Transverse colon (tissue), 4 donors: ENCODE measurements at places on chromosomes 6 and 20. TPM values are rescaled to one million over a fixed set of nuclear protein-coding genes. Genes with fewer than 3 reads are reported as not detected.

The CDH26 gene
- 1.4 TPM for total RNA-seq

The C20orf144 gene
- total RNA-seq: not detected

The OPN5 gene
- total RNA-seq: not detected

The TRAPPC3L gene
- total RNA-seq: not detected

The KCNK5 gene
- 86.0 TPM for total RNA-seq

The CCN2 gene
- 71.8 TPM for total RNA-seq

The RHAG gene
- total RNA-seq: not detected

The CGA gene
- total RNA-seq: not detected

The JPH2 gene
- 24.3 TPM for total RNA-seq

The MYLK4 gene
- 0.75 TPM for total RNA-seq

The EYS gene
- total RNA-seq: not detected

The IL17A gene
- total RNA-seq: not detected

- no peak for DNase-seq
Observed at GRCh38 chr6:106182455-106182854, 96.3 kb downstream of the PRDM1 start.

DNA sequence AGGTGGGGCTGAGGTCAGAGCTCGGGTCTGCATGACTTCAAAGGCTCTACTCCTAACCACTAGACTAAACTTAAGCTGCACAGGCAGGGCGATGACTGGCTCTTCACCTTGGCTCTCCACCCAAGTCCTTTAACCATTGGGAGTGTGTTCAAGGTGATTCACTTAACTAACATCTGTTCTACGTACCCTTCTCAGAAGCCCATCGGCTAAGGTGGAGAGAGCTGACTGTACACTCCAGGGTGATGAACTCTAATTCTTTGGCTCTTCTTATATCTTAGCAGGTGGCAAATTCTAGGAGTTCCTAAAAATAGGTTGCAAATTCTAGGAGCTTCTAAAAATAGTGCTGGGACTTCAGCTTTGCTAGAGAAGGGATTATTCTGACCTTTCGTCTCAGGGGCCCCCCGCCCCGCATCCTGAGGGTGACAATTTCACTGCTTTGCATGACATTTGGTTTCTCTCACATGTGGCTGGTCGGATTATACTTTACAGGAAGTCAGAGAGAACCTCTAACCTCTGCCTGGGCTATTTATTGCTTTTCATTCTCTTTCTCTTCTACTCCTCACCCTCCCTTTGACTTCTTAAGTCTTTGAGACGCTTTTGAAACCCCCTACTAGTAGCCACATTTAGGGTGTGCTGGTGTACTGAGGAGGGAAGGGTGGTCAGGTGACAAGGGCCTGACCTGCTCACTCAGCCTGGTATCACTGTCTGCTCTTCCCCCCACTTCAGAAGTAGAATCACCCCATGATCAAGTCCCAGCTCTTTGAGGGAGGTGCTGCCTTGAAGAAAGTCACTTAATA is 55.5 kb downstream of the PRDM1 start:
- DNase-seq: peak; percentile 58

- no peak for DNase-seq
Observed at GRCh38 chr6:31528821-31529328, at the start of gene MCCD1. MCCD1 (plus strand) TSS chr6:31528962; CDS start chr6:31529015, 53 bp downstream.

DNA sequence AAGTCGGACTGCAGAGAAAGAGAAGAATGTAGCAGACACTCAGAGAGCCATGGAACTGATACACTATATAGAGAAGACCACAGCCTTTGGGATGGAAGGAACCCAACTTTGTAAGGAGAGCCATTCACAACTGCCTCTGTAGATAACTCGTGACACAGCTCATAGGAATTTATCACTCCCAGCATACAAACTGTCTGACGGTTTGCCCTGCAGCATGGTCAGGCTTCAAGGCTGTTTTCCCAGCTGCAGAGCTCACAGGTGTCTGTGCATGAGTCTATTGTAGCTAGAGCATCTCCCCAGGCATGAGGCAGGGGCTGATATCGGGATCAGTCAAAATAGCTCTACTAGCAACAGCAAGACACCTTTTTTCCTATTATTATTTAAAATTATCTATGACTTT is 130.5 kb upstream of the DTNBP1 start:
- DNase-seq: no peak

- no peak for DNase-seq
Observed at GRCh38 chr6:121851056-121851455, 415.6 kb downstream of the GJA1 start.

DNA sequence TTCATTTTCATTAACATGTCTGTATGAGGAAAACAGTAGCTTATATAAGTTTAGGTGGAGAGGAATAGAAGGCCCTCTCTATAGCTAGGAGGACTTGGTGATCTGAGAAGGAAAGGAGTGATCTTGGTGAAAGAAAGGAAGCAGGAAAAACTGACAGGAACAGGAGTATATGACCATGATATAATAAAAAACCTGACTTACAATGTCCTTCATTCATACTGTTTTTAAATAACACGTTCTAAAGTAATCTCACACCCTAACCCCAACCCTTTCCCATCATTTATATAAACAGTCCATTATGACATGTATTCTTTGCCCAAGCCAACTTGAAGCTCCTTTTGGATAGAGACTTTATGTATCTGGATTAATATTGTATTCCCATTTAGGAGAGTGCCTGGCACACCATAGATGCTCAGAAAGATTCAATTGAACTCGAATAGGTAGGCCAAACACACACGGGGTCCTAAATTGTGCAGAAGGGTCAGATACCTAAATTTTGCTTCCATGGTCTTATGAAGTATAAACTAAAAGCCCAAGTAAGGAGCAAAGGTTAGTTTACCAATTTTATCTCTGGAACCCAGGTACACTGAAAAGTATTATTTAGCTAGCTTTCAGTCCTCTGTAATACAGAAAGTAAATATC is 75.9 kb downstream of the OR2B2 start:
- no peak for DNase-seq

- no peak for DNase-seq
Observed at GRCh38 chr6:161445021-161445799, 171.3 kb upstream of the AGPAT4 start.

- no peak for DNase-seq
Observed at GRCh38 chr20:10922941-10923340, 249.1 kb upstream of the JAG1 start.

DNA sequence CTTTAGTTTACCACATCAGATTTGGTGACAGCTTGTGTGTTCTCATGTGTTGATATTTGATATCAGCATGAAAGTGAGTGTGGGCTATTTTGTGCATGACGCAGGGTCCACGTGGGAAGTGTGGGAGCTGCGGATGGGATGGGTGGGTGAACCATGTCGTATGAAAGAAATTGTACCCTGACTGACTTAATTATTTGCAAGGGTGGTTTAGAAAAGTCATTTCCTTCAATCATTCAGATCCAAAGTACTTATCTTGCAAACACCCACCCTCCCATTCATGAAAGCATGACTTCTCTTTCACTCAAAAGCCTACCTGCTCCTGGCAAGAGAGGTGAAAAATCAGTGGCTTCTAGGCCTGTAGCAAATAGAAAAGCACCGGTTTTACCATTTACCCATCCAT is 91.8 kb upstream of the BACH2 start:
- DNase-seq: no peak

DNA sequence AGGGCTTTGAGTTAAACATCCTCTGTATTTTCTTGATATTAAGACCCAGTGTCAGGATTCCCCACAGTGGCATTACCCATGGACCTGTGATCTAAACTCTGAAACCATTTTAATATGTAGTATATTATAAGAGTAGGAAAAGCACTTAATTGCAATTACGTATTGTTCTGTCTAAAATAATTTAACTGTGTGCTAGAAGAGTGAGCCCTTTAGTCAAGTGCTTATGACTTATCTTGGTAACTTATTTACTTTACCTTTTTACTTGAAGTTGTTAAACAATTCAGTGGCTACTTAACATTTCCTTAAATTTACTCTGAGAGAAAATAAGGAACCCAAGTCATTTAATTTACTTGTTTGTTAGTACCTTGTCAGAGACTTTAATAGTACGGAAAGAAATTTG is 173.6 kb downstream of the CDKAL1 start:
- DNase-seq: no peak

DNA sequence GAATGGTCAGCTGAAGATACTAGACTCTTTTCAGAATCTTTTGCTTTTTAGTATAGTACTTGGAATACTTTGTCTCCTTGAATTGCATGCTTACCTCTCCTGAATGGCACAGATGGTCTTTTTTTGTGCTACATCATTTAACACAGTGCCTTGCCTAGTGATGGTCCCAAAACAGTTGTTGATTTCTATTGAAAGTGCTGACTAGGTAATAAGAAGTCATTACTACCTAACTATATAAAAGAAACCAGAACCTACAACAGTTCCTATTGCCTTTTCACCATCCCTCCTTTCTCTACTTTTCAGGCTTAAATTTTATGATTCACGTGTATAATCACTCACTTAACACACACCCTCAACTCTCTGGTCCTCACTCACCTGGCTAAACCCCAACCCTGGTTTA is 64.6 kb upstream of the PRND start:
- no peak for DNase-seq

GRCh38 chr6:121670511-121670910 is 235.1 kb downstream of the GJA1 start:
- no peak for DNase-seq

DNA sequence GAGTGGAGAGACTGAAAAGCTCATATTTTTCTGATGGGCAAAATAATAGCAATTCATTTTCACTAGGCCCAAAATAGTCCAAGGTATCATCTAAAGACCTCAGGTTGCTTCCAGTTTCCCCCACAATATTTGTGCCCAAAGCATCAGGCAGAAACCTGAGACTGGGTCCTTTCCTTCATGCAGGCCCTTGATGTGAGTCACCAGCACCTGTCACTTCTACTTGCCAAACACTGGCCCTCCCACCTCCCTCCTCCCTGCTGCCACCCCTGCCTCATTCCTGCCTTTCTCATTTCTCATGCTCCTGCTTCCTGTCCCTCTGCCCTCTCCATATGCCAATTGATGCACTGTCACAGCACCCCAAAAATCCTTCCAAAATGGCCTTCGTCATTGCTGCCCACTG is 230.4 kb upstream of the CST7 start:
- no peak for DNase-seq

GRCh38 chr20:50856475-50857041 is 61.7 kb downstream of the BCAS4 start:
- no peak for DNase-seq

GRCh38 chr6:160837146-160837545 is 135.1 kb downstream of the PLG start:
- DNase-seq: no peak

GRCh38 chr6:108946695-108947094 is 98.5 kb downstream of the ARMC2 start:
- no peak for DNase-seq

DNA sequence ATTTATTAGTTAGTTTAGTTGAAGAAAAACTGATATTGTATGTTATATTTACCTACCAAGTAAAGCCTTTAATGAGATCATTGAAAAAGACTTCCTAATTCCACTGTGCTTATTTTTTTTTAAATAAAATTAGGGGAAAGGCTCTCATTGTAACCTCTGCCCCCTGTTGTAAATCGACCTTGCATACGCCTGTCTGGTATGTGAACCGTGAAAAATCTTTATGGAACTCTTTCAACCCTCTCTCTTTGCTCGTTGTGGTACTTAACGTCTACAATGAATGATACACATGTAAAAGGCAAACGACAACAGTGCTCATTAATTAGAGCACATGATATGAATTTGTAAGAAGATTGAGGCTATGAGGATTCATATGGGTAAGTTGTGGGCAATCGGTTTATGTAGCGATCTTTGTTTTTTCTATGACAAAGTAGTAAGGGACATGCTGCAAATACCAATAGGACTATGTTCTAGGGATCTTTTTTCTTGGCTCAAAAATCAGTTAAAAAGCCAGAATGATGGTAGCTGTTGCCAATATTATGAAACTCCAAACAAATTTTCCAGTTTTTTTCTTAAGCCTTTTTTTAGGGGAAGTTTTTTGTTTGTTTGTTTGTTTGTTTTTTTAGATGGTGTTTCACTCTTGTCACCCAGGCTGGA is 119.0 kb upstream of the MCHR2 start:
- DNase-seq: no peak

- no peak for DNase-seq
Observed at GRCh38 chr6:31074401-31074800, 38.0 kb downstream of the C6orf15 start.

DNA sequence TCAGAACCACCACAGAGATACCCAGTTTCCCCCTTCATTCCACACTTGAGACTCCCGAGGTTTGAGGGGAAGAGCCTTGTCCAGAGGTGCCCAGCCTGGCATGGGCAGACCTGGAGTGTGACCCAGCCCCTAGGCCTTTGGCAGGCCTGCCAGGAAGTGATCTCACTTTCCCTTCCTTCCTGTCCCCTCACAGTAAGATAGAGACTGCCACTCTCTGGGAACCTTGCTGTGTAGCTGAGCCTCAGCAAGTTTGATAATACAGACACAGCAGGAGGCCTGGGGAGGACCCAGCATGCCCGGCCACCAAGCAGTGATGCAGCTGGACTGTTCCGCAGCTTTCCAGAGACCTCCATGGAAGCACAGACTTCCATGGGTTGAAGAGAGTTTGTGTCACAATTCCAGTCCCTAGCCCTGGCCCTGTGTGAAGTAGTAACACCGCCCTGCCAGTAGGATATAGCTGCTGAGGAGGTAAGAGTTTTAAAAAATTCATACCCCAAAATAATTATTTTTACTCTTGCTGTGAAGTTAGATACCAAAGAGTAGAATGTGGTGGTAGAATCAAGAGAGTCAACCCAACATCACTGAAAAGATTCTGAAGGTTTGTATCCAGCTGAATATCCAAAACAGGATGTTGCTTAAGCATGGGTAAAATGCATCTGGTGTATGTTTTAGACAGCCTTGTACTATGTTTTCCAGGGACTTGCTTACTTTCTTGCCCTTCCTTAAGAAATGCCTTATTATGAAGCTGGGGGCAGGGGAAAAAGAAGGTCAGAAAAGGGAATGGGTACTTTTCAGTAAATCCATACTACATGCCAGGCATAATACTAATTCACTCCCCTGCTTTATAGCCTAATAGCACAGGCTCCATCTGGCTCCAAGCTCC is 16.3 kb downstream of the PKIG start:
- DNase-seq: no peak

DNA sequence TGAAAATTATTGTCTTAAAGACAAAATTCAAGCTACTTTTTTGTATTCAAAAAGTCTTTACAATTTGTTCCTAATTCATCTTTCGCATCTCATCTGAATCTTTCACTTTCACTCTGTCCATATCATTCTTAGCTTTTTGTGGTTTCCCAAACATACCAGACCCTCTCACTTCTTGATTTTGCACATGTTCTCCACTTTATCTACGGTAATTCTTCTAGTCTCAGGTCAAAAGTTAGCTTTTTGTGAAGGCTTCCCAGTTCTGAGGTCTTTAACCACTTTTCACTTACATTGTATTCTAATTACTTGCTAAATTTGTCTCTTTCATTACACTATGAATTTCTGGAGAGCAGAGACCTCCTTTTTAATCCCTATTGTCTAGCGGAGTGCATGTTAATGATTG is 34.6 kb upstream of the EPHA7 start:
- no peak for DNase-seq

- no peak for DNase-seq
Observed at GRCh38 chr6:168181316-168181715, 102.3 kb upstream of the FRMD1 start.

GRCh38 chr20:5008759-5009158 is 7.4 kb upstream of the SLC23A2 start:
- no peak for DNase-seq

GRCh38 chr6:41937861-41938574 is 3.6 kb downstream of the CCND3 start:
- DNase-seq: no peak

GRCh38 chr6:75397656-75398465 is 95.7 kb downstream of the FILIP1 start:
- no peak for DNase-seq

- DNase-seq: no peak
Observed at GRCh38 chr6:14278446-14278845, 160.9 kb downstream of the CD83 start.

- no peak for DNase-seq
Observed at GRCh38 chr6:170140129-170140528, 150.7 kb downstream of the DLL1 start.
